Skeletal muscle cell (primary cell): ENCODE measurements at places on chromosomes 11 and 22.
A peak's percentile ranks its signal among the peaks of the same experiment; 100 is the strongest.

GRCh38 chr11:27395556-27396258, 32.7 kb upstream of the CCDC34 start:
- DNase-seq, result no peak

DNA sequence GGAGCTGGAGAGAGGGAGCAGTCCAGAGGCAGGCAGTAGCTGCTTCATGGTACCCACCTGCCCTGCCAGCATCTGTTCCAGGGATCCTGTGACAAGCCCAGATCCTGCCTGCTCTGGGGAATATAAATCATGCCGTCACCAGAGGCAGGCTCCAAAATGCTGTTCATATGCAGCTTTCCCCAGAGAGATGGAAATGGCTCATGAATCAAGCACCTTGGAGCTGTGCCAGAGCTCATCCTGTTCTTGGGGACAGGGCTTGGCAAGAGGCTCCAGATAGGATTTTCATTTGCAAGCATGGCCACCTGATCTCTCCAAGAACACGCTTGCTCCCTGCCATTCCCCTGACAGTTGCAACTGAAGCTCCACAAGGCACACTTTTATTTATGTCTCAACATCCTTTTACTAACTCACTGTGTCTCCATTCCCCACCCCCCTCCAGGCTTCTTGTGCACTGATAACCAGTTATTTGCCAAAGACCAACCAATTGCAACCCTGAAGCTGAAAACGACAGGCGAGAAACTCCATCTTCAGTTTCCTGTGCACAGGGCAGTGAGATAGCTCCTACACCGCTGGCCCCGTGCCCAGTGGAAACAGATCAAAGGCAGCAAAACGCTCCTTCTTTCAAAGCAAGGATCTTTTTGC, 115.8 kb upstream of the PITPNB start:
- peak; percentile 58 for DNase-seq

DNA sequence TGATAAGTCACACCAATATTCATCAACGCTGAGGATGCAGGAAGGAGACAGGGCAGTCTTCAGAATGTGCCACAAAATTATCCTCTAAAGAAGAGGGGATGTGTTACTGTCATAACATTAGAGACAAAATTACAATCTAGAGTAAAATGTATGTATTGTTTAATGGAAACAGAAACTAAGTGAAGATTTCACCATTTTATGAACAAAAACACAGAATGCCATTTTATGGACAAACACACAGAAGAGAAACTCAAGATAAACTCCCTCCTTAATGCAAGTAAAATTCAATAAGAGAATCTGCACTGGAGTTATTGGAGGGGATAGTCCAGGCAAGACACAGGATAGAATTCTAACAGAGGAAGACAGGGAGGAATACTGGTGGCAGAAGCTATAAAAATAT, 62.8 kb downstream of the LARGE2 start:
- DNase-seq, result no peak

DNA sequence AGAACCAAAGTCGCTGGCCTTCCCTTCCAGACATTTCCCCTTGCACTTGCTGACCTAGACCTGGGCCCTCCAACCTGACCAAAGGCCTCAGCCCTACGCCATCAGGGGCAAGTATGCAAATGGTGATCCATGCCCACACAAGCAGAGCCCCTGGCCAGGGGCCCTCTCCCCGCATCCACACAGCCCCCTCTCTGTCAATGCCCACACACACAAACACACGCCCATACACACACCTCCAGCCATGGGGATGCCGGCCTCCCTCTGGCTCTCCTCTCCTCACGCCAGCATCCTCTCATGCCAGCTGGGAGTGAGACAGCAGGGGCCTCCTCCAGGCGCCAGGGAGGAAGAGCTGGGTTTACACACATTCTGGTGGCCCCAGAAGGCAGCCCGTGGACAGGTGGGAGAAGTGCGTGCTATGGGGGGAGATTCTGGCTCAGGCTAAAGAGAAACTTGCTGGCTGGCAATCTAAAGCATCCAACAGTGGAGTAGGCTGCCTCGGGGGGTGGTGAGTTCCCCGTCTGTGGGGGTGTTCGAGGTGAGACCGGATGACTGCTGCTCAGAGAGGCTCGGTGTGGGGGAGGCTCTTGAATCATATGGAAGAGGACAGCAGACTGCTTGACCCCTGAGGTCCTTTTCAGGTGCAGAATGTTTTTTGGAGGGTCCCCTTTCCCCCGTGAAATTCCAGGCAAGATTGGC, 4.8 kb downstream of the NRXN2 start:
- no peak for DNase-seq

GRCh38 chr11:79150966-79151365, 289.9 kb downstream of the TENM4 start:
- no peak for DNase-seq

- no peak for DNase-seq
These were observed 20.7 kb downstream of the ATG16L2 start for GRCh38 chr11:72834905-72835304.

DNA sequence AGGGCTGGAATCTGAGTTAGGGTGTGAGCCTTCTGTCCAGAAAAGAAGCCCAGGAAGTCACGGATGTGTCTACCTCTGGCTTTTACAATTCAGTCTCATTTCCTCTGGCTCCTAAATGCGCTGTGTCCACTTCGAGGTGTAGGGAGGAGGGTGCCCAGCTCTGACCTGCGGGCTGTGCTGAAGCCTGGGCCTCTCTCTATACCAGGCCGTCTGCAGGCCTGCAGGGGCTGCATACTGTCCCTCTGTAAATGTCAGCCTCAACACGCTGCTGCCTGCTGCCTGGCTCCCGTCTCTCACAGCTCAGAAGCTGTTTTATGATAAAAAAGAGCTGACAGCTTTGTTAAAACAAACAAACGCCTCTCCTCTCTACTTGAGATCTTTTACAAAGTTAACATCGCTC, 14.5 kb downstream of the ARVCF start:
- no peak for DNase-seq

DNA sequence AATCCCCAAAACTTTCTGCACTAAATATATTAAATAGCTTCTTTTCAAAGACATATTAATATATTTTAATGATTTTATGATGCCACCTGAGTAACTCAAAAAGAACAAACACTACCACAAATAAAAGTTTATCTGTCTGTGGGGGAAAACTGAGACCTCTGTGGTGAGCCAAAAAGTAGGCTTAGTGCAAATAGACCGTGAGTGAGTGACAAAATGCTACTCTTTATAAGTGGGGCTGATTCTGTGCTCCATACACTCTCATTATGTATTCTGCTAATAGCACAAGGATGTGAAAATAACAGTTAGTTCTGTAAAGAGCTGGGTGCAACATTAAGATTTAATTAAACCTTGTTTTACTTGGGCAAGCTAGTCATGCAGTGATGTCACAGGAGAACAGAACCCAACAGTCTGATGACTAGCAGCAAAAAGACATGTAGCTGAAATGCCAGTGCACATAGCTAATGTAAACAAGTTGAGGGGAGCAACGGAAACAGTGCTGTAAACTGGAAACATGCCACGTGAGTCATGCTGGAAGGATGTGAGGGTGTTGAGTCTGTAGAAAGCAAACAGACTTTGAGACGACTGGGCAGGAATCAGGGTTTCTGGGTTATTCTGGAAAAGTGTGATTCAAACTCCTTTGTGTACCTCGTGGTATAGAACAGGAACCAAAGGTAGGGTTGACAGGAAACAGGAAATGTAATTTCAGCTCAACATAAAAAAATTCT, 1130.4 kb downstream of the LRRC4C start:
- peak; percentile 99 for DNase-seq

GRCh38 chr11:74412733-74413359, 14.6 kb upstream of the PGM2L1 start:
- DNase-seq, result no peak

DNA sequence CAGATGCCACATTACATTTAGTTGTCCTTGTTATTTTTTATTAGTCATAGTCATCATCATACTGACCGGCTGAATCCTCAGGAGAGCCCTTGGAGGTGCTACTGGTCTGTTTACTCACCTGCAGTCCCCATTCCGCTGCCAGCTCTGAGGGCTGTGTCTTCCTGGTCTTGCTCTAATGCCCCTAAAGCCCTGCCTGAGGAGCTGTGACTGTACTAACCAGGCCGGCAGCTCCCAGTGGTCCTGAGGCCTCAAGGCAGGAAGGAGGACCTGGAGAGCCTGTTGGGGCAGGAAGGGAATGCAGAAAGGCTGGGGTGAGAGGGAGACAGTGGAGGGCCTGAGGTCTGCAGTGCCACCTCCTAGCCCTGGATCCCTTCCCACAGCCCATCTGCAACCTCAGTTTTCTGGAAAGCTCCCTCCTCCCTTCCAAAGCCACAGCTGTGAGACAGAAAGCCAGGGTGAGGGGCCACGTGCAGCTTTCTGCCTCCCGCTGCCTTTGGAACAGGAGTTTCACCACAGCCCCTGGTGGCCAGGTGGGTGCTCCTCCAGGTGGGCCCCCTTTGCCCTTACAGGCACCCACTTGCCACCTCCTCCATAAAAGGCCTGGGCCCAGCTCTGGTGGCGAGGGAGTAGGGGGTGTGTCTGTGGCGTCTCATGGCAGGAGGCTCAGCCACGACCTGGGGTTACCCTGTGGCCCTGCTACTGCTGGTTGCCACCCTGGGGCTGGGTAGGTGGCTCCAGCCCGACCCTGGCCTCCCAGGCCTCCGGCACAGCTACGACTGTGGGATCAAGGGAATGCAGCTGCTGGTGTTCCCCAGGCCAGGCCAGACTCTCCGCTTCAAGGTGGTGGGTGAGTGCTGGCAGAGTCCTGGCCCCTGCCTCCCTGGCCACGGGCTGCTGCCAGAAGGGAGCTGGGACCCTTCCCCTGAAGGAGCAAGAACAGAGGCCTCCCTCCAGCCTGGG, at the start of gene ZP1:
TSS of gene ZP1 (plus strand) at position 632 of the 960 bp plus-strand sequence. CDS start at position 652, 20 bp downstream.
- DNase-seq, result no peak

DNA sequence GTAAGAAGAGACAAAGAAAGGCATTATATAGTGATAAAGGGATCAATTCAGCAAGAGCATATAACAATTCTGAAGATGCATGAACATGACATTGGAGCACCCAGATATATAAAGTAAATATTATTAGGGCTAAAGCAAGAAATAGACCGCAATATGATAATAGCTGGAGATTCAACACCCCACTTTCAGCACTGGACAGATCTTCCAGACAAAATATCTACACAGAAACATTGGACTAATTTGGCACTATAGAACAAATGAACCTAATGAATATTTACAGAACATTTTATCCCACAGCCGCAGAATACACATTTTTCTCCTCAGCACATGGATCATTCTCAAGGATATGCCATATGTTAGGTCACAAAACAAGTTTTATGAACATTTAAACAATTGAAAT, 633.1 kb downstream of the JRKL start:
- DNase-seq, result no peak

DNA sequence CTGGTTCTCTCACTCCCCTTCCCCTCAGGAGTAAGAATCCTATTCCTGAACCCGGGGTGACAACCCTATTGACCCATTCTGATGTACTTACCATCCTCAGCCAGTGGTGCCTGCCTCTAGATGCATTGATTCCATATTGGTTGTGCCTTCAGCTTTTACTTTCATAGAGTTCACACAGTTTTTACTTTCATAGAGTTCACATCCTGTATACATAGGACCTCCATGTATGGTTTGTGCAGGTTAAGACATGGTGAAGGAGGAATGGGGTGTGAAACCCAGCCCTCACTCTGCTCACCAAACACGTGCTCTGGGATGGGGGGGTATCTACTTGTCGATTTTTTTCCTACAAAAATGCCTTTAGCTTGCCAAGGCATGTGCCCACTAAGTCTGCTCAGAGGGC, 105.6 kb upstream of the TBCEL start:
- DNase-seq, result no peak

- no peak for DNase-seq
These were observed 18.6 kb downstream of the POLR3H start for GRCh38 chr22:41525450-41526225.

- no peak for DNase-seq
These were observed 310 bp downstream of the TCF20 start for GRCh38 chr22:42270176-42270509.
